ENCODE measurements at places on chromosomes 2 and 18.

- no peak for DNase-seq
These were observed 167.9 kb downstream of the TNS1 start for GRCh38 chr2:217834744-217835513.

GRCh38 chr18:2927745-2928144, 80.9 kb downstream of the EMILIN2 start:
- DNase-seq = no peak

DNA sequence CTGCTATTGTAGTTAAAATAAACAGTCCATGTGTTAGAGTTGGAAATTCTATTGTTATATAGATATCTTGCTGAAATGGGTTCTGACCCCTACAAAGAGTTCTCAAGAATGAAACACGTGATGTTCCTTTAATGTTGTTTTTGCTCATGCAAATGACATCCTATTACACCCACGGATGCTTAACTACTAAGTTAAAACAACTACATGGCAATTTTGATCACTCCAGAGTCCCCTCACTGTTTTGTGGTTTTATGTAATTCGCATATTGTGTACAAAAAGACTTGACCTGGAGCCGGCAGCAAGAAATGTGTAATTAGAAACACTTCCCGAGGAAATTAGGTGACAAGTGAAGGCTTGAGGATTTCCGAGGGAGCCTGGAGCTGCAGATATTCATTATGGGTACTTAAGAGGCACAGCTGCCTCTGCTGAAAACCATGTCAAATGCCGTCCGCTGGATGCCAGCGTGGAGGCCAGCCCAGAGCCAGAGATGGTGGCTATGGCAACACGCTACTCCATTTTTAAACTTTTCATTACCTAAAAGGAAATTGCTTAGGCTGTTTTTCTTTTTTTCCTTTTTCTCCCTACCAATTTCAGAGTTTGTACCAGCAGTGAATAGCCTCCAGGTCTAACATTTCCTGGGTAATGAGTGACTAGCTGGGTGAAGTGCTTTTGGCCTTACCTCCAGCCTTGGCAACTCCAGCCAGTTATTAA, 21.0 kb upstream of the CABLES1 start:
- DNase-seq = no peak

GRCh38 chr2:217220228-217221013, 360.6 kb upstream of the TNP1 start:
- DNase-seq = no peak

DNA sequence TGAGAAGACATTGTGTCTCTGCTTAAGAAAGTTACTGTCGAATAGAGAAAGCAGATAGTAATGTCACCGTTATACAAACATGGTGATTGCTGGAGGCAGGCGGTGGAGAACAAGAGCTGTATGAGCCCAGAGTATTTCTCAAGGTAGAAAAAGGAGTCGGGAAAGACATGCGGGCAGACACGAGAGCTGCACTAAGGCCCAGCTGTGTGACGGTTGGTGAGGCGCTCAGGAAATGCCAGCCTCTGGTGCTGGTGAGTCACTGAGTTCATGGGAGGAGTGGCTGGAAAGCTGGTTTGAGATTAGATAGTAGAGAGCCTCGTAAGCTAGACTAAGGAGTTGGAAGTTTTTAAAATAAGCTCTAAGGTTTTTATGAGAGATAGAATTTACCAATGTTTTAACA, 390.9 kb upstream of the TRIB2 start:
- no peak for DNase-seq

DNA sequence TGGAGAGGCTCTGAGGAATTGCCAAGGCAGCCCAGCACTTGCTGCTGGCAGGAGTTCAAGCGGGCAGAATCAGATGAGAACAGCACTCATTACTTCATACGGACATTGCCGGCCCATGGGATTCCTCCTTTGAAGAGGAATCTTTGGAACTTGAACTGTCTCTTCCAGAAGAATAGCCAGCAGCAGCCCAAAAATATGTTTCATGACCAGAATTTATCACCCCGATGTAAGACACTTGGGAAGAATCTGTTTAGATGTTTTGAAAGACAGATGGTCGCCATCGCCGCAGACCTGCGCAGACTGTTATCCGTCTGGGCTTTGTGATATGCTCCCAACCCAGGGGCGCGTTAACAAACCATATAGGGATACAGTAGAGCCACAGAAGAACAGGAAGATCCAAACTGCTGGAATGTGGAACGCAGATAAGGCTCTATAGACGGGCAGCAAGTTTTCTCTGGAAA, 3.7 kb upstream of the ADI1 start:
- no peak for DNase-seq

GRCh38 chr18:76407681-76408080, 87.4 kb downstream of the ZNF516 start:
- DNase-seq = no peak

GRCh38 chr2:105812180-105813044, 67.7 kb downstream of the NCK2 start:
- no peak for DNase-seq

DNA sequence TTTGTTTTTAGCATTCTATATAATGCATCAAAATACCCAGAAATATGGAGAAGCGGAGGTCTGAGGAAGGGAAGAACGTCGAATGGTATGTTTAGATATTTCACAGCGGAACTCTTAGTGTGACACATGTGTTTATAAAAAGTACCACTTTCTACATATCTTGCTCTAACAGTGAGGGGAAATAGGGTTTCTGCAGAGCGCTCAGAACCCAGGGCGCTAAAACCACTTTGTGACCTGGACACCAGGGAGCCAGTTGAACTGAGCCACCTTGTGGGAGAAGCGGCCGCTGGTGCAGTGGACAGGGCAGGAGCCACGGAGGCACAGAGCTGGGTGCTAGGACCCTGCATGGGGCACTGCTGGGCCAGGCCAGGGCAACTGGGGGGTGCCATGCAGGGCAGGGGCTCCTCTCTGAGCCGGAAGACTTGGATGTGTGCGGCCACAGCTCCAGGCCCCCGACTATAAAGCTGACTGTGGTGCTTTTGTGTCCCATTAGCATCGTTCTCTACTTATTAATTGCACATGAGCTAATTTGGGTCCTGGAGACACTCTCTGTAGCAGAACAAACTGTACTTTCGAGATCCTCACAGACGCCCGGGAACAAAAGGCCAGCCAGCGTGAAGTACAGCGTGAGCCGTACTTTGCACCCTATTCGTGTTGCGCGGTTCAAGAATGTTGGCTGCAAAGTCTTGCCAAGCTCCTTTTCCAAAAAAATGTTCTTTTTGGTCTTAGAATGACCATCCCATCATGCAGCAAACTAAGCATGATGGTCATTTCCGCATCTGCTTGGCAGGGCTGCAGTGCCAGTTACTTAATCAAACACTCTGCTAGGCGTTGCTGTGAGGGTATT, 151.9 kb upstream of the ALKAL2 start:
- DNase-seq = no peak

- DNase-seq = no peak
These were observed 116.7 kb upstream of the CHST9 start for GRCh38 chr18:27301615-27302378.

GRCh38 chr18:37247497-37248161, 318.0 kb downstream of the CELF4 start:
- no peak for DNase-seq

- no peak for DNase-seq
These were observed 13.9 kb upstream of the KYNU start for GRCh38 chr2:142863485-142863961.

DNA sequence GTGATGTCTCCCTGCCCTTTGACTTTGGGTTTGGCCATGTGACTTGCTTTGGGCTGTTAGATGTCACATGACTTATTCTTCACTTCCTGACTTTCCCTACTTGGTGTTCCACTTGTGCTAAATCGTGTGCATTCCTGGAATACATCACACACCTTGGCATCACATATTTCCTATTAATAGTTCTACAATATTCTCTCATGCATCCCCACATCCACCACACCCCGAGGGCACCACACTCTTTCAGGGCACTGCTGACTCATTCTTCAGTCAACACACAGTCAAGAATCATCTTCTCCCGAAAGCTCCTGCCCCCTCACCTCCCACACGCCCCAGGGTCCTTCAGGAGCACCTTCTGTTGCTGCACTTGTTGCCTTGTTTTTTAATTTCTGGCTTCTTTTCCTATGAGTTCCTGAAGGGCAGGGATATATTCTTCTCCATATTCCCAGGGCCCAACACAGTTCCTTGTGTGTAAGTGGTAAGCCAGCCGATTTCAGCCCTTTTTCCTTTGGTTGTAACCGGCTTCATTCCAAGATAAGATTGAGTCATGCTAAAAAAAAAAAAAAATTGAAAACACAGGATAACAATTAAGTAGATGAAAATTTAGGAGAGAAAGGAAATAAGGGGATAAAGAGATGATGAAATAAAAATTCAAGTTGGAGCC, 341.4 kb downstream of the SLC4A3 start:
- DNase-seq = no peak

- DNase-seq = no peak
These were observed 66.5 kb downstream of the THNSL2 start for GRCh38 chr2:88236666-88237065.

- no peak for DNase-seq
These were observed 210.8 kb upstream of the NABP1 start for GRCh38 chr2:191467113-191467512.

DNA sequence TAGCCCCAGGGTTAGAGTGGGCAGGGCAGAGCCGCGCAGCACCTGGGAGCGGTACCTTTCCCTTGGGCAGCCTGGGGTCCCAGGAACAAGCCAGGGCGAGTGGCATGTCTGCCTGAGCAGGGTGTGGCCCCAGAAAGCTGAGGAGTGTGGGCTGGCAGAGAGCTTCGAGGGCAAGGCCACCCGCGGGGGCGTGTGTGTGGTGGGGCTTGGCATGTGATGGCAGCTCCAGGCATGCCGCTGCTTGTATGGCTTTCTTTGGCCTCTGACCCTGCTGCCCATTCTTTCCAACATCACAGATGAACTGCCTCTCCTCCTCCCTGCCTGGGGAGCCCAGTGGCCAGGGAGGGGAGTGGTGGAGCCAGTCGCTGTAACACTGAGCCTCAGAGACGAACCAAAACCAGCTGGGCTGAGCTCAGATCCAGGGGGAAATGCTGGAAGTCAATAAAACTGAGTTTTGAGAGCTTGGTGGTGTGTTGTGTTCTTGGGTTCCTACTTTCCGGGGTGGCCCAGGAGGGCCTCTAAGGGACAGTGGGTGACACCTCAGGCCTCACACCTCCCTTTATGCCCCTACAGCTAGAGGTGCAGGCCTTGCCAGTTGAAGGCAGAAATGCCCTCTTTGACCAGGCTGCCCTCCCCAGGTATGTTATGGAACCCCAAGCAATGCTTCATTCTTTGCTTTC, 7.4 kb downstream of the DNAJB2 start:
- DNase-seq = no peak

GRCh38 chr2:53793821-53794220, 7.0 kb downstream of the ERLEC1 start:
- no peak for DNase-seq

- DNase-seq = peak; percentile 55
These were observed at the start of gene ATOH8 for GRCh38 chr2:85753525-85754312. ATOH8 (plus strand) TSS chr2:85753991; CDS start chr2:85754190, 199 bp downstream.

- DNase-seq = no peak
These were observed 43.6 kb upstream of the COPS8 start for GRCh38 chr2:237042101-237042500.

GRCh38 chr2:106078096-106078495, 116.0 kb downstream of the UXS1 start:
- no peak for DNase-seq

DNA sequence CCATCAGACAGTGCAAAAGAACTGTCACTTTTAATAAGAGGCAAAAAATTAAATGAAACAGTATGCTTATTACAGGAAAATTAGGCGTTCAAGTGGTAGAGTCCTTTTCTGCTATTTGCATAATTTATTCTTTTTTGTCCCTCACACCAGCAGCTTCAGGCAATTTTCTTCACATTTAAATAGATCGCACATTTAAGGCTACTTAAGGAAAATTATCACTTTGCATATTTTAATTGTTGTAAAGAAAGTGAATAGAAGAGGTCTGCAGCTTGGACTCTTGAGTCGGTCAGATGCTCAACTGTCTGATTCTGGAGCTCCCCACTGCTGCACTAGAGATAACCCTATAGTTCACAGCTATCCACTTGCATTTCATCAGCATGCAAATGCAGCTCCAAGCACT, 141.3 kb downstream of the FIGN start:
- no peak for DNase-seq

- DNase-seq = no peak
These were observed 94.8 kb downstream of the RHOB start for GRCh38 chr2:20541651-20542050.

GRCh38 chr2:200364620-200365019, 58.1 kb downstream of the SPATS2L start:
- DNase-seq = no peak

- DNase-seq = no peak
These were observed 25.4 kb downstream of the SOCS6 start for GRCh38 chr18:70314151-70314782.

DNA sequence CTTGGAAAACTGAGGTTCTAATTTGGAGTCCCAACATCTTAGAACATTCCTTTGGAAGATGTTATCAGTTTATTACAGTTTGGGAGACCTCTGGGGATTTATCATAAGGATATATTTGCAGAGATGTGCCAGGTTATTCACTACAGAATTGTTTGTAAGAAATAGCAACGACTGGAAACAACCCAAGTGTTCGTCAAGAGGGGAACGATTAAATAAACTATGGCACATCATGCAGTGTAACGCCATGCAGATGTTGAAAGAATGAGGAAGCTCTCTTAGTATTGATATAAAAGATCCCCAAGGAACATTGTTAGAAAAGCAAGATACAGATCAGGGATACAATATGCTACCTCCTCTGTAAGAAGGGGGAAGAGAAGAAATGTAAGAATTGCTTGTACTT, 210.6 kb downstream of the TMEM247 start:
- DNase-seq = no peak

DNA sequence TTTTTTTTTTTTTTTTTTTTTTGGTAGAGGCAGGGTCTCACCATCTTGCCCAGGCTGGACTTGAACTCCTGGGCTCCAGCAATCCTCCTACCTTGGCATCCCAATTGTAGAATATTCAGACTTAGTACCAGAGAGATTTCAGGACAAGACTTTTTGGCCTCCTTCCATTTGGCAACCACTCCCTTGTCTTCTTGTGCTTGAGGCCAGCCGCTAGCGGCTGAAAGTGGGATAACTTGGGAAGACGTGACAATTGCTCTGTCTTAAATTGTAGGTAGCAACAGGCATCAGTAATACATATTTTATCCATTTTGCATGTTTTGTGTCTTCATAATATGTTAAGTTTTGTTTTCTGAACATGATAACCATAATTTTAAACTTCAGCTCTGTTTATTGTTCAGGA, 53.3 kb upstream of the TTN start:
- DNase-seq = no peak

DNA sequence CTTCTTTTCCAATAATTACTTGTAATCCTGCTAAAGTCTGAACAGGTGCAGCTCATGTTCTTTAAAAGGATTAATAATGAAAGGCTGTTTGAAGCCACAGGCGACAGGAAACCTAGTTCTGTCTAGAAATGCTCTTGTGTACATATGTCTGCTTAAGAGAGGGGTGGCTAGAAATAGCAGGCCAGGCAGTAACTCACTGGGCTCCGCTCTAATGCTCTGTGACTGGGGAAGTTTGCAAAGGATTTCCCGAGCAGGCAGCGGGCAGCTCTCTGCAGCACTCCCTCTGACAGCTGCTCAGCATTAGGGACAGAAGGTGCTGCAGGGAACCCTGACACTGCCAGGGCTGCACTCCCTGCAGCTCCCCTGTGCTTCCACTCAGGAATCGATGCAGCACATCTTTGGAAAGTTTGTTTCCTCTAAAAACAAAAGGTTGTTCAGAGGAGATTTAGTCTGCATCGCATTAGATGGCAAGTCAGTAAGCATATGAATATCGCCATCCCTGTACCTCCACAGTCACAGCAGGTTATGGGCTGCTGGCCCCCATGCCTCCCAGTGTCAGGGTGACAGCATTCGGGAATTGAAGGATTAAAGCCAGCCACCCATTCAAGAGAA, 33.1 kb upstream of the TTC39C start:
- no peak for DNase-seq

- no peak for DNase-seq
These were observed 73.6 kb downstream of the NPAS2 start for GRCh38 chr2:100893392-100894104.
